Skeletal muscle tissue (tissue), 5 donors: ENCODE measurements at places on chromosomes 13 and 19. TPM values are rescaled to one million over a fixed set of nuclear protein-coding genes. Genes with fewer than 3 reads are reported as not detected.

The MYH14 gene
- 30.3 TPM for total RNA-seq

The ZNF426 gene
- total RNA-seq: 20.4 TPM

The PCDH8 gene
- total RNA-seq: 3.1 TPM

The ALOX5AP gene
- total RNA-seq: 6.8 TPM

The ATP8A2 gene
- total RNA-seq: 2.1 TPM

The HSPB6 gene
- total RNA-seq: 52.7 TPM

The KDM4B gene
- total RNA-seq: 11.5 TPM

The TEKTIP1 gene
- total RNA-seq: not detected

The PSG1 gene
- not detected for total RNA-seq

The TFPT gene
- 12.0 TPM for total RNA-seq

The TNFSF11 gene
- total RNA-seq: under 0.01 TPM

The SERPINE3 gene
- not detected for total RNA-seq

The FFAR2 gene
- total RNA-seq: 1.0 TPM

The CLEC17A gene
- total RNA-seq: 0.52 TPM

The CCL25 gene
- total RNA-seq: not detected

The NUP62 gene
- 16.2 TPM for total RNA-seq

The TBCB gene
- total RNA-seq: 97.6 TPM

The EBI3 gene
- not detected for total RNA-seq

The SMIM17 gene
- total RNA-seq: 0.52 TPM

The ZNF90 gene
- total RNA-seq: 1.0 TPM

The ACTMAP gene
- under 0.01 TPM for total RNA-seq

The BEST2 gene
- not detected for total RNA-seq

The METTL21C gene
- total RNA-seq: 29.7 TPM

The ZNF723 gene
- not detected for total RNA-seq

The KLK2 gene
- total RNA-seq: not detected

The CRTC1 gene
- 3.1 TPM for total RNA-seq

The SLC5A5 gene
- total RNA-seq: not detected

The CGB3 gene
- total RNA-seq: not detected

The FFAR1 gene
- total RNA-seq: not detected

The MATK gene
- total RNA-seq: 0.52 TPM

The ZFP28 gene
- total RNA-seq: 5.7 TPM
